ENCODE measurements at places on chromosomes 16 and 17.
A peak's percentile ranks its signal among the peaks of the same experiment; 100 is the strongest.

DNA sequence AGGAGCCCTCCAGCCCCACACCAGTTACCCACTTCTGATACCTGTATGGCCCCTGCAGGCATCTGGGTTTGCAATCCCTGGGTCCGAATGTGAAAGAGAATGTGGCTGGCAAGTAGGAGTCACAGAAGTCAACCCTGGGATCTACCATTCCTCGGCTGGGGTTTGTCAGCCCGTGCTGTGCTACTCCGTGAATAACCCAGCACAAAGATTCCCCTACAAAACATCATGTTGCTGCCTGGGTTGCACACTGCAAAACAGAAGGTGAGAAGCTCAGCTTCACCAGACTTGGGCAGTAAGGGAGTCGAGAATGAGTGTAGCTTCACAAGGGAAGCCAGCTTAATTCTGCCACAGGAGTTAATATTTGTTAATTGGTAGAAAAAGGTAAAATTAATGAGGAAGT, 137.1 kb downstream of the ZFHX3 start:
- no peak for DNase-seq

- no peak for DNase-seq
Observed at GRCh38 chr16:50845296-50845695, 103.4 kb downstream of the CYLD start.

- no peak for DNase-seq
Observed at GRCh38 chr17:80797741-80798594, 193.7 kb upstream of the CHMP6 start.

- DNase-seq = peak; percentile 30
Observed at GRCh38 chr16:20740007-20740883, 1.4 kb downstream of the THUMPD1 start.

- no peak for DNase-seq
Observed at GRCh38 chr17:41457676-41458075, 9.5 kb downstream of the KRT32 start.

DNA sequence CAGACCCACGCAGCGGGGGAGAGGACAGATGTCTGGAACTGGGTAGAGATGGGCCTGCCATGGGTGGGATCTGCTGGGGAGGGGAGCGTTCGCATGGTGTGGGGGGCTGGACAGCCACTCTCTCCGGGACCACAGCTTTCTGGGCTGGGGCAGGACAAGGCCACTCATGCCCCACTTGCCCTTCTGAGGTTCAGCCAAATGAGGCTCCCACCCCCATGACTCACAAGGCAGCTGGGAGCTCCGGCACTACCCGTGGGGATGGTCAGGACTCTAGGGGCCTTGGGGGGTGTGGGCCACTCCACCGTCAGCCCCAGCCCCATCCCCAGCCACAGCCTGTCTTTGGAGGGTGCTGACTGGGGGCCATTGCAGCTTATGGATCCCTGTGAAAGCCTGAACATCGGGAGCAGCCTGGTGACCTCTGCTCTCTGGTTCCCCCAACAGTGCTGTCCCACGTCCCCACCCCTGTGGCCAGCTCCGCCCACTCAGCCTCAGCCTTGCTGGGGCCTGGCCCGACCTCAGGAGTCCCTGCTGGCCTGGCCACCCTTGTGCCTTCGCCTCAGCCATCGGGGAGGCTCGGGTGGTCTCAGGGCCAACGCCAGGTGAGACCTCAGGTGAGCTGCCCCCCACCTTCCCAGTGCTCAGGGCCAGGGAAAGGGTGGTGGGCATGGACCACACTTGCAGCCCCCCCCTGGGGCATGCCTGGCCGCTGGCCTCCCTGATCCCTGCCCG, 4.7 kb upstream of the CDH15 start:
- DNase-seq = no peak

All from MCF 10A (cell line).